Central memory CD8-positive, alpha-beta T cell (primary cell): ENCODE measurements at places on chromosomes 7 and 10.

- DNase-seq = no peak
Observed at GRCh38 chr7:74395745-74396311, 57.9 kb upstream of the GTF2IRD1 start.

- DNase-seq = no peak
Observed at GRCh38 chr7:17581301-17581700, 282.8 kb downstream of the AHR start.

GRCh38 chr7:99645590-99645989, 28.8 kb downstream of the ZSCAN25 start:
- DNase-seq = no peak

- DNase-seq = no peak
Observed at GRCh38 chr10:112307358-112308124, 24.3 kb downstream of the TECTB start.

DNA sequence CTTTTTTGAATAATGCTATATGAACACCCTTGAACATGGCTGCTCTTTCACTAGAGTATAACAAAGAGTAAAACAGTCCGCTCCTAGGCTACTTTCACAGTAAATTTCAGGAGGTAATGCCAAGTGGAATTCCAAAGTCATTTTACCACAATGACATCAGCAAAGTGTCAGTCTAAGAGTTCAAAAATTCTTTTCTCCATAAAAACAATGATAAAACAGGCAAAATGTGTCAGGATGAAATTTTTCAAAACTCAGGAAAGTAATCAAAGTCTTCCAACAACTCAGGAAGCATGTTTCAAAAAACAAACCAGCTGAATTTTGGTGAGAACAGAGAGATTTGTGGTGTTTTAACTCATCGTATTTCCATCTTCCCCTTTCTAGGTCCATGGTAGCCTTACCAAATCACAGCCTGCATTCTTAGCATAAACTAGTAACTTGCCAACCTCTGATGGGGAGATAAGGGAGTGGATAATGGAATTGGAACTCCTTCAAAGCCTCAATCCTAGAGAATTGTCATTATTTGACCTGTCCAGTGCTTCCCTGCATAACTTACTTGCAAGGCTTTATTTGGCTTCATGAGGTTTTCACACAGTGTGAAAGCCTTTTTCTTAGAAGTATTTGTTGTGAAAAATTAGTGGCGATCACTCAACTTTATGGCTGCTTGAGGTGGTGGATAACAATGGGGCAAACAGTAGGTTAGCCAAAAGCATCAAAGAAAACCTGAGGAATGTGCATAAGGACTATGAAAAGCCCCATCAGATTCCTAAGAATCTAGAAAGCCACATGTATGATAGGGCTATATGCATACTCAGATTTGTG, 302.7 kb downstream of the HDAC9 start:
- DNase-seq = no peak

- DNase-seq = no peak
Observed at GRCh38 chr10:107157071-107157470, 7.4 kb downstream of the SORCS1 start.

GRCh38 chr7:154698726-154699291, 304.1 kb downstream of the PAXIP1 start:
- no peak for DNase-seq

- no peak for DNase-seq
Observed at GRCh38 chr7:115033917-115034459, 112.1 kb downstream of the MDFIC start.

DNA sequence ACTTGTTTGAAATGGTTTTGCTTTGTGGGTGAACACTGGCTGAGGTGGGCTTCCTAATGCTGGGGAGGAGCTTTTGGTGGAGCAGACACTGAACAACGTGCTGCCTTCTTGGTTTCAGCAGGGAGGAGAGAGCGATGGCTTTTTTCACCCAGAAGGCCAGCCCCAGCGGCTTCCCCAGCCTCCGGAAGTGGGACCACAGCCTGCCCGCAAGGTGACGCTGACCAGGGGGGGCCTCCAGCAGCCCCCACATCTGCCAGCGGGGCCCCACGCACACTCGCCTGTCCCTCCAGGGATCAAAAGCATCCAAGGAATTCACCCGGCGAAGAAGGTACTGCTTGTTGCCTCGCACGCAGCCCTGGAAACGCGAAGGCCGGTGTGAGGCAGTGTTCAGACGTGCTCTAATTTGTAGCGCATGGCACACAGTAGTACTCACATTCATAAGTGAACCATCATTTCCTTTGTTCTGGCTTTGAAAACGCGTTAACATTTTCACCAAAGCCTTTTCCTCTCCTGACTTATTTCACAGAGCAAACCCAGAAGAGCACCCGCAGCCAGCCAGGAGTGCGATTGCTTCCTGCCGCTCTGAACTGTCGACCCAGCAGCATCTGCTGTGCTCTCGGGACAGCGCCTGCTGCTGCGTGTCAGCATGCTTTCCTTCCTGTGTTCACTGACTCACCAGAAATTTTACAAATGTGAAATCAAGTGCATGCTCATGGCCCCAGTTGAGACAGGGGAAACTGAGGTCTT, 48.4 kb downstream of the SHH start:
- peak; percentile 31 for DNase-seq

DNA sequence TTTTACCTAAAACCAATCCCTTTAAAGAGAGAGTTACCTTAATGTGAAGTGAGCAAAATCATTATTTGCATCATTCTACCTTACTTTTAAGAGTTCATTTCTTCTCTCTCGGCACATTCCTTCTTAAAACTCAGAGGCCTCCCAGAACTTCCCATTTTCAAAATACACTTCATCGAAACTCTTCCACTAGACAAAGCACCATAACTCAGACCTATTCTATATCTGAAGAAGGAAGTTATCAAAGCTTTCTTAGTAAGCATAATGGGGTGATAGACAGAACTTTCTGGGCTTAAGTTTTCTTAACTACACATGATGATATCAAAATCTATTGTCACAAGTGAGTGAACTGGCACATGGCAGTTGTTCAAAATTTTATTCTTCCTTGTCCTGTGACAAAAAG, 24.6 kb upstream of the GNAT3 start:
- DNase-seq = no peak

DNA sequence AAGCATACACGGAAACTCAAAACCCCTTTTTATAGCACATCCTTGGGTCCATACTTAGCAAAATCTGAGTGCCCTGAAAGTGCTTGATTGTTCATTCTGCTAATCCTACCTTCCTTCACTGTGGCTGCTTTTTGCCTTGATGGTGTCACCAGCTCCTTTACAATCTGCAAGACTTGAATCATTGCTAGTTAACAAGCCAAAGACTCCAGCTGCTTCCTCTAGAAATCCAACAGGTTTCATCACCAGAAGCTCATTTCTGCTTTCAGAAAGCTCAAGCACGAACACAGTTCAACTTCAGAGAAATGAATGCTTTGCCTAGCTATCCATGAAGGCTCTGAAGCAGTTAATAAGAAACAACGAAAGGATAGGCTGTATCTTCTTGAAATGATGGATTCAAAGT, 38.0 kb downstream of the USP6NL start:
- no peak for DNase-seq

- no peak for DNase-seq
Observed at GRCh38 chr7:46568420-46569132, 647.5 kb upstream of the IGFBP3 start.

DNA sequence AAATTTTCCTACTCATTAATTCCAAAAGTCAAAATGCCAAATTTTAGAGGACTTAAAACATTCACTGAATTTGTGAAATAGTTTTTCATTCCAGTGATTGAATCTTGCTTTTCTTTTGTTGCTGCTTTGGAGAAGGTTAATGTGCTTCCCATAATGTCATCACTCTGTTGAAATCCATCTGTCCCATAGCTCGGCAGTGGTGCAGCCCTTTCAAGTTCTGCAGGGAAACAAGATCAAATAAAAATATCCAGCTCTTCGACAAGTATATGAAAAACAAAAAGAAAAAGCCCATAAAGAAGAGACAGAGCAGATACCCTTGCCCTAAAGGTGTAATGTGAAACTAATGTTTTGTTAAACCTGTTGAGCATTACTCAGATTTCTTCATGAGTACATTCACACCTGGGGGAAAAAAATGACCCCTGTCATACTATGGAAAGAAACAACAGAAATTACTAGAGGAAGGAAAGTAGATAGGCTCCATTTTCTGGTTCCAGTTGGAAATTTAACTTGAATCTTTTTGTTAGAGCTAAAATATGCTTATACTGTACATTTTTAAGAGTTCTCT, 35.1 kb downstream of the AGR3 start:
- no peak for DNase-seq

DNA sequence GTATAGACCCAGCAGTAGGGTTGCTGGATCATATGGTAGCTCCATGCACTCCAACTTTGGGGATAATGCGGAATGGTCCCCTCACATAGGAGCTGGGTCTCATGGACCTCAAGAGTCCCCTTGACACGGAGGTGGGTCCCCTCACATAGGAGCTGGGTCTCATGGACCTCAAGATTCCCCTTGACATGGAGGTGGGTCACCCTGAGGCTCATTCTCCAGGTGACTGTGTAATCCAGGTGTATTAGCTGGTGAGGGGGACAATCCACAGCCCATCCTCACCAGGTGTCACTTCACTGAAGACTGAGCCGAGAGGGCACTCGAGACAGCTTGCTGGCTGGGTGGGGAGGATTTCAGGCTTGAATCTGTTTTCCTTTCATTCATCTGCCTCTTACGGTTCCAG, 121.9 kb downstream of the PTPN20 start:
- DNase-seq = no peak
